ENCODE measurements at places on chromosomes 2 and 18. TPM values are rescaled to one million over a fixed set of nuclear protein-coding genes. Genes with fewer than 3 reads are reported as not detected.

GRB14 gene
- total RNA-seq = 24.1 TPM

DNA sequence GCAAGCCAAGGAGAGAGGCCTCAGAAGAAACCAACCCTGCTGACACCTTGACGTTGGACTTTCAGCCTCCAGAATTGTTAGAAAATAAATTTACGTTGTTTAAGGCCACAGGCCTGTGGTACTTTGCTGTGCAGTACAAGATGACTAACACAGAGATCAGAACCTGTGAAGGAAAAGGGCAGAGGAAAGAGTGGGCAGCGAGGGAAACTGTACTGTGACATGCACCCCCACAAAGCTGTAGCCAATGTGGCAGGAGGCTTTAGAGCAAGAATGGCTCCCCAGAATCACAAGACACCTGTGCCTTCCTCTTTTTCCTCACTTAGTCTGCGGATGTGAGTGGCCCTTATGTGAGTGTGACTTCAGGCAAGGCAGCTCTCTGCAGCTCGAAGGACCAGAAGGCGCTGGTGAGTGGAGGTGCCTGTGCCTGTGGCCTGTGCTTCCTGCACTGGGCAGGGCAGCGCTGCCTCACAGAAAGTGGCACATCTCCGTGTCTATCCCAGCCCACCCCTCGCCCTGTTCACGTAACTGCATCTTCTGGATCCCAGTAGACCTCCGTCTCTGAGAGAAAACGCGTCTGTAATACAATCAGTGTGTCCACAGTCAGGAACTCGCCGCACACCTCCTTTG, 89.5 kb downstream of the MRPS9 start:
- no peak for DNase-seq

DNA sequence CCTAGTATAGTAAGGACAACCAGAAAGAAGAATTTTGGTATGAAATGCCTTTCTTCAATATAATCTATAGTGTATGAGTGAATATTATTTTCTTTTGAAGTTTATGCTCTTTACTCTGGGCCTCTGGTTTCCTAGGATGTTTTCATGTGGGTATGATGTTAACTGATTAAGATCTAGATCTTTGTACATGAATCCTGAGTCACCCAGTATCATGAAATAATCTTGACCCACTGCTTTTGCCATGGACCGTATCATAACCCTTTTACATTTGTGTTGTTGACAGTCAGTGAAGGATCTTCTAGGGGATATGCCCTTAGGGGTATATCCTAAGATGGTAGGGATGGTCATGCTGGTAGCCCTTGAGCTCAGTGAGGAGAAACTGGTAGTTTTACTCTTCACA, 100.3 kb downstream of the RAB3GAP1 start:
- DNase-seq = no peak

ALPG gene
- total RNA-seq = not detected

GRCh38 chr2:54103454-54104314, 11.7 kb upstream of the ACYP2 start:
- DNase-seq = no peak

TBR1 gene
- total RNA-seq = not detected

CEBPZOS gene
- 57.8 TPM for total RNA-seq

DNA sequence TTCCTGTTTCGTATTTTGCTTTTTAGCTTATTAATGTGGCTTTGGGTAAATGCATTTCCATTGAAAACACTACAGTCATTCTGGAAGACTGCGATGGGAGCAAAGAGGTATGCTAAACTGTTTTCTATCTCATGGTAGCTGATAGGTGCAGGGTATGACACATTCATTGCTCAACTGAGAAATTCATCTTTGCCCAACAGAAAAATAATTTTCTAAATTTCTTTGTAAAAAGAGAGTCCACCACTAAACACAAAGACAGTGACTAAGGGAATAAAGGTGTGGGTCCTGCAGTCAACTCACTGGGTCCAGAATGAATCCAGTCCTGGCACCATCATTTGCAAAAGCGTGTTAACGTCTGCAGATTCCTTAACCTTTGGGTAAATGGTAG, 19.9 kb downstream of the ERMN start:
- no peak for DNase-seq

GRCh38 chr2:61471905-61472805, 1.3 kb upstream of the USP34 start:
- DNase-seq = no peak

DNA sequence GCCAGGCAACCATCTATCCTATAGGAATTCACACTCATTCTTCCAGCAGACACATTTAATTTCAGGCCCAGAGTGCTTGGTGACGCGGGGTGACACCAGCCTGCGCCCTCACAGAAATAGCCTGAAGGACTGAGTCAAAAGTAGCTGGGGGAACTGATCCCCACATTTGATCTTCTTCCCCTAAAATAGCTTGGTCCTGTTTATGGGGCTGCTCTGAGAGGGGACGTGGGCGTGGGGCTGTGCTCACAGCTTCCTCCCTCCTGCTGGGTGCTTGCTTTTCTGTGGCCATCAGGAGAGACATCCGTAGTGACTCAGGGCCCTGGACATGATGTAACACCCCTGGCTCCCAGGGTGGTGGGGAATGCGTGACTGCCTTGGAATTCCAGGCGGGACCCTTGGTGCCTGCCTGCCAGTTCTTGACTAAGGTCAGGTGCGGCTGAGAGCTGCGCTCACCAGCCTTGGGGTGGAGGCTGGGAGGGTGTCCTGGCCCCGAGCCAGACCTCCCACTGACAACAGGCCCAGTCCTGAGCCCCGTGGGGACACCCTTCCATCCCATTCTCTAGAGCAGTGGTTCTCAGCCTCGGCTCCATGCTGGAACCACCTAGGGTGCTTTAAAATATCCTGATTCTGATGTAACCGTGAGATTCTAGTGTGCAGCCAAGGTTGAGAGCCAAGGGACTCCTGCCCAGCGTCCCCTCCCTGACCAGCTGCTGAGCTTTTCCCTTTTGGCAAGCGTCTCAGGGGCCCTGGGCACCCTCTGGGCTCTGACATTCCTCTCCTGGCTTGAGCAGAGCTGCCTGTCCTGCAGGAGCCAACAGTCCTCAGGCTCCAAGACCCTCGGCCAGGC, 47.4 kb upstream of the SMAD7 start:
- peak; percentile 75 for DNase-seq

IL36RN gene
- total RNA-seq = not detected

GRCh38 chr18:62634979-62635630, 80.2 kb upstream of the PHLPP1 start:
- no peak for DNase-seq

DNA sequence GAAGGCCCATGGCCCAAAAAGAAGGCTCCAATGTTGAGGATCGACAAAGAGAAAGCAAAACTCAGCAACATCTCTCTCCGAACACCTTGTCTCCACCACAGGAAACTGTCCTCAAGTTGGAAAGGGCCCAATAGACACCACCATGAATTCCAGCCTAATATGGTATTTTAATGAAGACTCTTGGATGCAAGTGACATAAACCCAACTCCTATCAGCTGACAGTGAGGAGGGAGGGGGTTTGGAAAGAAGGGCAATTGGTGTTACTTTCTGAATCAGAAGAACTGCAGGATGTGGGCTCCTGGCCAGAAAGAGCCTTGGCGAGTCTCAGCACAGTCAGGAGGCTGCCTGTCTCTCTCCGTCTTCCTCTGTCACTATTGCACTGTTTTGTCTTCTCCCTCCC, 40.3 kb upstream of the SIGLEC15 start:
- no peak for DNase-seq

AQP4 gene
- total RNA-seq = 18.9 TPM

RESP18 gene
- not detected for total RNA-seq

GRCh38 chr18:58310517-58310916, 266.5 kb downstream of the NEDD4L start:
- peak; percentile 70 for DNase-seq

DNA sequence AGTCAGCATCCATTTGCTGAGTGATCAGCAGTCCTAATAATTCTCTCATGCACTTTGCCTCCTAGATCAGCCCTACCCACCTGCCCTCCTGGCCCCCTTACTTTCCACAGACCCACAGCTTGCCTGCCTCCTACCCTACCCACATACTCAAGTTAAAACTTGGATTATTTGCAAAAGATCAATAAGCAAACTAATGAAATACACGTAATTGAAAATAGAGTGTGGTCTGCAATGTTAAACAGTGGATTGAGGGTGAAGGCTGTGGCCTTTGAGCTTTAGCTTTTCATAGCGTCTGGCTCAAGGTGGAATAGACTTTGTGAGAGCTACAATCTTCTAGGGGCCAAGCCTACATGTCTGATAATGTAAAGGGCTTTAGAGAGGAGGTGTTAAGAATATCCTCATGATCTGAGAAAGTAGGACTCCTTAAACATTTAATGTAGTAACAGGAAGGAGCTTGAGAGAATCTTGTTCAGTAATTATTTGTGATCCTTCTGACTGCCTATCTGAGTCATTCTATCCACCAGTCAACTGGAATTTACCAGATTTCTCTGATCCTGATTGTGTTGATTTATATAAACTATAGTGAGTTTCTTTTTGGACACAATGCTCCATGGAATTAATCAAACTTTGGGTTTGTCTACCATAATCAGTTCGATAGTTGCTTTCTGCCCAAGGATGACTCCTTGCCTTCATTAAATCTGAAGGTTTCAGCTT, 310.0 kb downstream of the HRH4 start:
- DNase-seq = no peak

RAB6C gene
- 0.22 TPM for total RNA-seq

E2F6 gene
- total RNA-seq = 12.2 TPM

DNA sequence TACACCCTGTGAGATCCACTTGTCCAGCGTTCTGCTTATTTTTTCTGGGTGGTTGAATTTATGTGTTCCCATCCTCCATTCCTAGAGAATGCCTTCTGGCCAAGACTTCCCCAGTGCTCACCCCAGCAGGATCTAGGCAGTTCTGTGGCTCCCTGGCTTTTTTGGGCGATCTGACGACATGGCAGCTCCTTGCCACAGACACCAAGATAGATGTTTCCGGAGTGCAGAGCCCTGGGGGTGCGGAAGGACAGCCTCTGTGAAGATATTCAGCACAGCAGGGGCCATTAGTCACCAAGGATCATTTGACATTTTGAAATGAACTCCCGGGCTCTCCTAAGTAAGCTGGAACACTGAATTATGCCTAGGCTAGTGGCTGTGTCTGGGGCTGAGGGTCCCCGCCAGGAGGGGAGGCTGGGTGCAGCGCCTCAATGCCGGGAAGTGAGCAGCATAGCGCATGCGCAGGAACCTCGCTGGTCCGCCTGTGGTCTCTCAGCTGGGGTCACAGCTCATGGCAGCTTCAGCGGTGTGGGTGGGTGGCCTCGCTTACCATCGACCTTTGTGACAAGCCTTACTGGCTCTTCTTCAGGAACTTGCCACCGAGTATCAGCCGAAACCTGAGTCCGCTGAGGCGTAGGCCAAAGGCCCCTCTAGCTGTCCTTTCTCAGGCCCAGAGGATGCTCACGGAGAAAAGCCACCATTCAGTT, 60.3 kb downstream of the MEX3C start:
- DNase-seq = no peak

DNA sequence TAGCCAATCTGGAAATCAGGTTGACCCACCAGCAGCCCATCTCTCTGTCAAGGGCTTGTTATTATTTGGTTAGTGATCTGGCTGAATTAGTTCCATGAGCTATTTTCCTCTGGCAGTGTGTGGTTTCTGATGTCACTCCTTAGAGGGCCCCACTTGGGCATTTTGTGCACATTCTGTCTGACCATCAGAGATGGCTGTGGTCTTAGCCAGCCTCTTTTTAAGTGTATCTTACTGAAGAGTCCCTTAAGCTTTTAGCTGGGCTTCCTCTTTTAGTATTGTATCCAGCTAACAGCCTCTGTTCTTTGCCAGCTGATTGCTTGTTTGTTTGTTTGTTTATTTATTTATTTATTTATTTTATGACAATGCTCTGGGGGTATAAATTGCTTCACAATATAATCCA, 951.1 kb upstream of the CNTNAP5 start:
- DNase-seq = no peak

GRCh38 chr2:175450029-175450760, 268.7 kb upstream of the ATP5MC3 start:
- no peak for DNase-seq

KIAA2012 gene
- total RNA-seq = not detected

DNA sequence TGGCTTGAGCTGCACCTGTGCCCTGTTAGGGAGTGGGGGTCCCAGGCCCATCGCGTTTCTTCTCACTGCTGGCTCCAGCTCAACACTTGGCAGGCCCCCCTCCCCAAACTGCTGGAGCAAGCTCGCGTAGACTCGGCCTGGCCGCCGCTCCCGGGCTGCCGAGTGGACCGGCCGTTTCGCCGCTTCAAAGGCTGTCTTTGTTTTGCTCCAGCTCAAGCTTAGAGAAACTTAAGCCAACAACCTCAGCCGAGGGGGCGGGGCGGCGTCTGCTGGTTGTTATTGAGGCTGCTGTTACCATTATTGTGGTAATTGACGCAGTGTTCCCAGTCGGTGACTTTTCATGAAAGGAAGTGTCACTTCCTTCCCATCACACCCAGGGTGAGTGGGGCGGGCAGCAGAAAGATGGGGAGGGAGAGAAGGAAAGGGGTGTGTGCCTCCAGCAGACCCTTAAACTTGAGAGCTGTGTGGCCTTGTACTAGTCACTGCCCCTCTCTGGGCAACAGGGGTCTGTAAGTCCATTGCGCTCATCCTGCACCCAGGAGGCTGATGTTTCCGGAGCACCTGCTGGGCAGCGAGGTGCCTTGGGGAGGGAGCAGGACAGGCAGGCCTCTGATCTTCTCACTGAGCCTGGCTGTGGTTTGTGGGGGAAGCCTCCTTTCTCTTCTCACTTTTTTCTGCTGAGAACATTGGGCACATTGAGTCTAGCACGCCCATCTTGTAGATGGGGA, 2.1 kb downstream of the ARID5A start:
- peak; percentile 94 for DNase-seq

PID1 gene
- total RNA-seq = 7.1 TPM

UGT1A6 gene
- total RNA-seq = 0.32 TPM

DNA sequence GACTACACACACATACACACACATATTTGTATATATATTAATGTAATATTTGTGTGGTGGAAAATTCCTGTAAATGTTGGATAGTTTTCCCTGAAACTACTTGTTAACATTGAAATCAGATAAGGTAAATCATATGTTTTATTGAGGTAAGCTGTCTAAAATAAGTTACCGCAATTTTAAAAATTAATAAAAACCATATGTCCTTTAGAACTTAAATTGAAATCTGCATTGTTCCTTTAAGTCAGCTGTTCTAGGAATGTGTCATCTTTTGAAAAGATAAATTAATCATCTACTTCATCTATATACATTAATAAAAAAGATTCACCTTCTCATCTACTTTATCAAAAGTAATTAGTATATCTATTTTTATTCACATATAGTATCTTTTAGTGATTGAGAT, 102.0 kb downstream of the CSRNP3 start:
- no peak for DNase-seq

DNA sequence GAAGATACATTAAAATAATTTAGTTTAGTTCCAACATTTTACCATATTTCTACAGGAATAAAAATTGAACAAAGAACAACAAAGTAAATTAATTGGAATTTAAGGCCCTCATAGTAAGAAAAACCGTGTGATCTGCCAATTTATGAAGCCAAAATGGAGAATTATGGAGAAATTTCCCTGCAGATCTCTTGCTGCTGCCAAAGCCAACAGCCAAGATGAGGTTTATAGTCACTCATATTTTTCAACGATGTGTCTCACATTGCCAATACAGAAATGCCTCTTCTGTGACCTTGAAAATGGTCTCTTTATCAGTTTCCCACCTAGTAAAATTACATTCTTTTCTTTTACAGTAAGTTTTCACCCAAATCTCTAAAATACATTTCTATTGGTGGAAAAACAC, 317.2 kb upstream of the FIGN start:
- no peak for DNase-seq

OTOF gene
- total RNA-seq = not detected

All from Right ventricle myocardium superior (tissue), 1 donor.